ENCODE measurements at places on chromosomes 11 and 22.

- peak; percentile 84 for DNase-seq
Measured at GRCh38 chr22:43996170-43996980, 27.7 kb upstream of the PARVB start.

DNA sequence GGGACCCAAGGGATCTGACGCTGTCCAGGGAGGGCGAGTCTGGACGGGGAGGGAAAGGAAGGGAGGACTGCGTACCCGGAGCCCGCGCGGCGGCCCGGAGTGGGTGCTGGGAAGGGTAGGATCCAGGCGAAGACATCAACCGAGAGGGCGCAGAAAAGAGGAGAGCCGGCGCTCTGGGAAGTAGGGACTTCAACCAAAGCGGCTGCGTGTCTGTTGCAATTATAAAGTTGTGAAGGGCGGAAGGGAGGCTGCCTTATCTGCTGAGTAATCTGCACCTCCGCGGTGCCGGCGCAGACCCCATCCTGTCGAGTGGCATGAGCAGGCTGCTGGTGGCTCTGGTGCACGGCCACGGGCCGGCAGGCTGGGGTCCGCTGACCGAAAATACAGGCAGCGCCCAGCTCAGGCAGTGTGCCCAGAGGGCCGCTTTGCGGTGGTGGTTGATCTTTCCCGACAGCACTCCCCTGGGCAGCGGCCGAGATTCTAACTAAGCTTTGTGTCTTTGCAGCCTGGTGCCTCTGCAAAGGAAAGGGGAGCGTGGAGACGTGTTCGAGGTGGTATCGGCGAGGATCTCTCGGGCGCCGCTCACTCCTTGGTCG, 978 bp downstream of the C11orf87 start:
- DNase-seq = no peak

DNA sequence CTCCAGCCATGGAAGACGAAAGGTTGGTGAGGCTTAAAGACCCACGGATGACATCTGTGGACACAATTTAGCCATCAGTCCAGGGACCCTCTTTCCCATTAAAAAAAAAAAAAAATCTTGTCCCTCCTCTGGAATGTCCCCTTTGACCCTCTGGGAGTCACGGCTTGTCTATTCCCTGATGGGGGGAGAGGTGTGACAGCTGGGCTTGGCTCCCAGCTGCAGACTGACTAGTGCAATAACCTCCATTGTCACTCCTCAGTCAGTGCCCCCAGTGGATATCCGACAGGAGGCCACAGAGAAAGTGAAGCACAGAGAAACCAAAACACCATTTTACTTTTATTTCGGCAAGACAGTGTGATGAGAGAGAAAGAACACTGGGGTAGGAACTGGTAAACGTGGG, 2.7 kb upstream of the VSIG2 start:
- DNase-seq = no peak

DNA sequence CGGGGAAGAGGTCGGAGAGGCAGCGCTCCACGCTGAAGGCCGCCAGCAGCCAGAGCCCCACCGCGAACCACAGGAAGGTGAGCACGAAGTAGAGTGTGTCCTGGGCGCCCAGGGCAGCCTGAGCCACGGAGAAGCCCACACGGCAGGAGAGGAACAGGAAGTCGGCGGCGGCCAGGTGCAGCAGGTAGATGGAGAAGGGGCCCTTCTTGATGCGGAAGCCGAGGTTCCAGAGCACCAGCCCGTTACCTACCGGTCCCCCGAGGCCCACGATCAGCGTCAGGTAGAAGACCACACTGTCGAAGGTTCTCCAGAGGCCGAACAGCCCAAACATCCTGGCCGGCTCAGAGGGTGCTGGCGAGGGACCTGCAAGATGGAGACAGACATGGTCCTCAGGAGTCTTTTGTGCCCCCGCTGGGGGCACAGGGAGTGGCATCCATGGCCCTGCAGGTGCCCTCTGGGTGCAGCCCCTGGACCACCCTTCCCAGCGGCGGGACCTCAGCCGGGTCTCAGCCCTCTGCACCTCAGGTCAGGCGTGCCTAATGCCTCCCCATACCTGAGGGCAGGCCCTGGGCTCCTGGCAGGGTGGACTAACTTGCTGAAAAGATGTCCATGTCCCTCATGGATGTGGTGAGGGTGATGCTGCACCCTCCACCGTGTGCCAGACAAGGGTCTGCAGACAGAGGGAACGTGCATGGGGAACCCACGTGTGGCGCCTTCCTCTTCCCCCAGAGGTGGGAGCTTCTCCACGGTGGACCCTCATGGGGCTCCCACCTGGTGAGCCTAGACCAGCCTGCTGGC, at the start of gene MRGPRG:
MRGPRG (minus strand) TSS at position 331 of the 798 bp plus-strand sequence; CDS start at position 331, 0 bp downstream.
- DNase-seq = no peak

GRCh38 chr11:18594999-18595749, 4.4 kb upstream of the MISFA start:
- DNase-seq = no peak

- no peak for DNase-seq
Measured at GRCh38 chr11:32500001-32500400, 64.7 kb upstream of the WT1 start.

GRCh38 chr22:50577987-50578775, at the start of gene CPT1B:
Gene CPT1B (minus strand): TSS chr22:50578427. CDS start chr22:50577915, 512 bp downstream.
- DNase-seq = no peak

DNA sequence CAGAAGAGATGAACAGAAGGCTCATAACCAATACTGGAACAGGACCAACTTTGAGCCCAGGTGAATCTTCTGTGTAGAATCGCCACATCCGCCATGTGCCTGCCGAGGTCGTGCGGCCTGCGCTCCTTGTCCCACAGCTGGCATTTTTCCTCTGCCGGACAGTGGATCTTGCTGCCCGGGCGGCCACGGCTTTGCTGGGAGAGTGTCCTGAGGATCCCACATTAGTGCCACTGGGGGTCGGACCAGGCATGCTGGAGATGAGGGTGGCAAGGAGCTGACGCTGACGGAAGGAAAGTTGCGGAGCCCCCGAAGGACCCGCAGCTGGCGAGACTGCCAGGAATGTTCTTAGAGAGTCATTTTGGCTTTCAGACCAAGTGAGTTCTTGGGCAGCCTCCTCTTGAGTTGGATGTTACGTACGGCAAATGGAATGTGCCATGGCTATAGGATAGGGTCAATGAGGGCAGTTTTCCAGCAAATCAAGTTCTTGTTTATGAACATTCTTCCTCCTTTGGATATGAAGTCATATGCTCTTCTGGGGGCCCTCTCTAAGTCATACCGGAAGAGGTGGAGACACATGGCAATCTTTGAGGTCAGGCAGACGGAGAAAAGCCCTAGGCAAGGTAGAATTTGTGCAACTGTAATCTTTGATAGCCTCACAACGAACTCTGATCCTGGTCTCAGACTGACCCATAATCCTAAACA, 57.4 kb upstream of the NUP160 start:
- no peak for DNase-seq

DNA sequence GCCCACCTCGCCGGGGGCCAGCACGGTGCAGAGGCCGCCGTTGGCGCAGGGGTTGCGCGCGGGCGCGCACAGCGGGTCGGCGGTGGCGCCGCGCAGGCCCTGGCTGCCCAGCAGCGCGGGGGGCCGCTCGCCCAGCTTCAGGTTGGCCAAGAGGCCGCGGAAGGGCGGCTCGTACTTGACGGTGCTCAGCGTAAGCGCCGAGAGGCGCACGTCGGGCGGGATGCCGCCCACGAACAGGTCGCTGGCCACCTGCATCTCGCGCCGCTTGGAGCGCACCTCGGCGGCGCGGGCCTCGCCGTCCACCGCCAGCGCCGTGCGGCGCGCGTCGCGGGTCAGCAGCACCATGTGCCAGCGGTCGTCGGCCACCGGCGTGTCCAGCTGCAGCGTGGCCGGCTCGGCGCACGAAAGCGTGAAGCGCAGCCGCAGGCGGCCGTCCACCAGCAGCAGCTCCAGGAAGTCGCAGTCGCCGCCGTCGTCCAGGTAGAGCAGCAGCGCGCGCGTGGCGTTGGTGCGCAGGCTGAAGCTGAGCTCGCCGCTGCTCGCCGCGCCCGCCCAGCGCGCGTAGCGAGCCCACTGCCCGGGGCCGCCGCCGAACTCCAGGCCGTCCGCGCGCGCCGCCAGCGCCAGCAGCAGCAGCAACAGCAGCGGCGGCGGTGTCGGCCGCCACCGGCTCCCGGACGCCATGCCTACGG, 9.8 kb downstream of the NRXN2 start:
- DNase-seq = no peak

DNA sequence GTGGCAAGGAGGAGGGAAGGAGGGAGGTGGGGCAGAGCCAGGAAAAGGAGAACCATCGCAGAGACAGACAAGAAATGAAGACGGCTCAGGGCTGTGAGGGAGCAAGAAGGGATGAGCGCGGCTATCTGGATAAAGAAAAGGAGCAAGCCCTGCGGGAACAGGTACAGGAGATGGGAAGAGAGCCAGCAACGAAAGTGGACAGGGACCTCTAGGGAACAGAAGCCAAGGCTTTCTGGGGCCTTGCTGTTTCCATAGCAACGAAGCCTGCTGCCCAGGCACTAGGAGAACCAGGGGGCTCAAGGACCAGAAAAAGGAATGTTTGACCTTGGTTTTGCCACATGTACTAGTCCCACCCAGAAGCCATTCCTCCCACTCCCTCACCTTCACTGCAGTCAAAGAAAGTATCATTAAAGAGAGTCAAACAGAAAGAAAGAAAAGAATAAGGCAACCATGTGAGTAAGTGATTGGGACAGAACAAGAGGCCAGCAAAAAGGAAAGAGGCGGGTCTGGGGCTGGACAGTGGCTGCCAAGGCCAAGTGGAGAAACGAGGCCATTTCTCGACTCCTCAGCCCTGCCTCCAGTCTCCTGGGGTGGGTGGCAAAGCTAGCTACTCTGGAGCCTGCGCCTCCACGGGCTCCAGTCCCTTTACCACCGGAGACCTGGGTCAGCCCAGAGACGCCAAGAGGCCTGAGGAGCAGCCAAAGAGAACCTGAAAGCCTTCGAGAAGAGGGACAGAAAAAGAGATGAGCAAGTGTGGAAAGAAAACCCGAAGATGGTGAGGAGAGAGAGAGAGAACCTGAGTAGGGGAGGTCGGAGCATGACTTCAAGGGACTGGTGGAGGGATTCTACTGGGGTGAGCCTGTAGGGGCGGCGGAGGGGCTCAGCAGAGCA, 35.1 kb downstream of the NRXN2 start:
- DNase-seq = no peak

DNA sequence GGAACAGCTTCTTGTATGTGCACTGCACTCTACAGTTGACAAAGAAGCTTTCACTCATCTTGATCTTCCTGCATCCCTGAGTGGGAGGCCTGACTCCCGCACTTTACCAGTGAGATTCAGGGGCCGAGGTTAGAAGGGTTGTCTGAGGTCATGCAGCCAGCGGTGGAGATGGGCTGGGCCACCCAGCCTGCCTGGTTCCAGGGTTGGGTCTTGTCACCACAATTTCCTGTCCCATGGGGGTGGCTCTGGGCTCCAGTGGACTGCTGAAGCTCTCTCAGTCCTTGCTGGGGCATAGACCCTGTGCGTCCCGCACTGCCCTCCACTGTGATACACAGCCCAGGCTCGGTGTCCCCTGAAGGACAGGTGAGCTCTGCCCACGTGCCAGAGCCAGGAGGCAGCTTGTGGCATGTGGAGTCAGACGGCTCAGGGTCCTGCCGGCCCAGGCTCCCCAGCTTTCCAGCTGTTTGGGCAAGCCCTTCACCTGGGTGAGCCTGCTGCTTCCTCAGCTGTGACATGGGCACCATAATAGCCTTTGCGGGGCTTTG, 6.9 kb upstream of the MYO7A start:
- DNase-seq = no peak

DNA sequence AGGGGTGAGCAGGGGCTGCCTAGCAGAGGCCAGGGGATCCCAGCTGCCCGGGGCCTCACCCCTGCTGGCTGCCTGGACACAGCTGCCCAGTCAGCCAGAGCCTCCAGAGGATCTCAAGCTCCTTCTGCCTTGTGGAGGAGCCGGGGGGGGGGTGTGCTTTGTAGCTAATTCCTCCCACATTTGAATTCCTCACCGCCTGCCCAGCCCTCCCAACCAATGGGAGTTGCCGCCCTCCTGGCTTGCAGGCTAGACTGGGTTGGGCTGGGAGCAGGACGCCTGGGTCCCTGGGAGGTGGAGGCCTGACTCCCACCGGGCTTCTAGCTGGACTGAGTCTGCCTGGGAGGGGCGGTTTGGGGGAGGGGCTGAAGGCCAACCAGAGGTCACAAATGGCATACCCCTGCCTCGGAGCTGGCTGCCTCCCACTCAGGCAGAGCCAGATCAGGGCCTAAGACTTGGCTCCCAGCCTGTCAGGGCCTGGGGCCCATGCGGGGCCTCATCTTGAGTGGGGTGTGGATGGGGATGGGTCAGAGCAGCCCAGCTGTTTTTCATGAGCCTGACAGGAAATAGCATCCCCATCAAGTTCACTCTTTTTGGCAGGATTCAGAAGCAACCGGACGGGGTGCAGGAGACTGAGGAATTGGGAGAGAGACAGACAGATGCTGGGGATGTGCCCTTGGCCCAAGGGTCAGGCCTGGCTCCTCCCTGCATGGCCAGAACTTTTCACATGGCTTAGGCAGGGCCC, 29.2 kb upstream of the PDE2A start:
- DNase-seq = no peak

DNA sequence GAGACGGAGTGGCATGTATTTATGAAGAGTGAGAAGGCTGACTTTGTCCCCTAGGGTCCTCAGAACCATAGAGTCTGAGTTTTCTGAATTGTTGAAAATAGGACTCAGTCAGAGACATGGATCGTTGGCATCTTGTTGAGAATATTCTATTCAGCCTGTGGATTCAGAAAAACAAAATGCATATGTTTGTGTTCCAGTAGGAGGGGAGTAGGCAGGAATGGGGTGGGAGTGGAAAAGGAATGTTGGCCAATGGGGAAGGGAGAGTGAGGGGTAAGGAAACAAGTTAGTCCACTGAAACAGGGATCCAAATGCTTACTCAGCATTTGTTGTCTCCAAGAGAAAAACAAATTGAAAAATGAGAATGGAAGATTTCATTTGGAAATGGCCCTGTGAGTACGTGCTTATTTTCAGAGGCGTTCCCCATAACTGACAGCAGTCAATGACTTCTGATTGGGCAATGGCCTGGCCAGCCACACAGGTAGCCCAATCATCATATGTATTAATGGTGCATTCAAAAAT, 14.7 kb downstream of the BARX2 start:
- no peak for DNase-seq

DNA sequence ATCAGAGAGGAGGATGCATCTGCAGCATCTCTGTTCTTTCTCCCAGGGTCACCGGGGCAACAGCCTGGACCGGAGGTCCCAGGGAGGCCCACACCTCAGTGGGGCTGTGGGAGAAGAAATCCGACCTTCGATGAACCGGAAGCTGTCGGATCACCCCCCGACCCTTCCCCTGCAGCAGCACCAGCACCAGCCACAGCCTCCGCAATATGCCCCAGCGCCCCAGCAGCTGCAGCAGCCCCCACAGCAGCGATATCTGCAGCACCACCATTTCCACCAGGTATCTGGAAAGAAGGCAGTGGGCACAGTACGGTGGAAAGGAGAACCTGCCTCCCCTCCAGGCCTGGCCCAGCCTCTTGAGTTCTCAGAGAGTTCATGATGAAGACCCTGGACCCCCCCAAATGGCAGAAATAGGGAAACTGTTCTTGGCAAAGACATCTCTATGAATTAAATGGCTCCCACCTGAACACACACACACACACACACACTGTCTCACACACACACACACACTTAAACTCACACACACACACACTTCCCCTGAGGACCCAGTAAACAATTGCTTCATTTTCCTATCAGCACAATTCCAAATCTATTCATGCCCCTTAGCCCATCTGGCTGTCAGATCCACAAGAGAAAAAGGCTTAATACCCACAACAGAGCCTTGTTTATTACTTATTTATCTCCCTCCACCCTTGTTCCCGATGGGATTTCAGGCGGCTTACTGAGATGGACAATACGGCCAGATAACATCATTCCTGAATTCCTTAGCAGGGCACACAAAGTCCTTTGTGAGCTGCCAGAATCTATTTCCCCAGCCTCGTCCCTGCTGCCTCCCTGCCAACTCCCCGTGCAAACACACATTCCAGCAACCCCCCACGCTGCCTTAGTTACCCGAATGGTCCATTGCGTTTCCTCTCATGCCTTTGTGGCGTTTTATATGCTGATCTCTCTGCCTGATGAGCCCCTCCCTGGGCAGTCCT, 8.1 kb downstream of the TMA7B start:
- DNase-seq = no peak
